ENCODE measurements at places on chromosomes 1 and 21.

GRCh38 chr1:178536844-178537371 lies 24.0 kb downstream of the TEX35 start:
- peak; percentile 99 for DNase-seq

DNA sequence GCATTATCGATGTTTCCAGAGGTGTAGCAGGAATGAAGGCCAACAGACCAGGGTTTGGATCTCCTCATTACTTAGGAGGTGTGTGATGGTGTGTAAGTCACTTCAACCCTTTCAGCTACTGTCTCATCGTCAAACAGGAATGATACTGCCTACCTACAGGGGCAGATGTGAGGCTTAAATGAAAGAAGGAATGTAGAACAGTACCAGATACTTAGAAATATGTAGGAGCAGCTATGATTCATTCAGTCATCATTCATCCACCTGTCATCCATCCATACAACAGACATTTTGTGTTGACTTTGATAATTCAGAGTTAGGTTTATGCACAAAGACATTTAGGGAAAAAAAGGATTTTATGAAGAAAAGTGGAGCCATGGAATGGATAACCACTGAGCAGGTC lies 486.9 kb upstream of the DAB1 start:
- no peak for DNase-seq

DNA sequence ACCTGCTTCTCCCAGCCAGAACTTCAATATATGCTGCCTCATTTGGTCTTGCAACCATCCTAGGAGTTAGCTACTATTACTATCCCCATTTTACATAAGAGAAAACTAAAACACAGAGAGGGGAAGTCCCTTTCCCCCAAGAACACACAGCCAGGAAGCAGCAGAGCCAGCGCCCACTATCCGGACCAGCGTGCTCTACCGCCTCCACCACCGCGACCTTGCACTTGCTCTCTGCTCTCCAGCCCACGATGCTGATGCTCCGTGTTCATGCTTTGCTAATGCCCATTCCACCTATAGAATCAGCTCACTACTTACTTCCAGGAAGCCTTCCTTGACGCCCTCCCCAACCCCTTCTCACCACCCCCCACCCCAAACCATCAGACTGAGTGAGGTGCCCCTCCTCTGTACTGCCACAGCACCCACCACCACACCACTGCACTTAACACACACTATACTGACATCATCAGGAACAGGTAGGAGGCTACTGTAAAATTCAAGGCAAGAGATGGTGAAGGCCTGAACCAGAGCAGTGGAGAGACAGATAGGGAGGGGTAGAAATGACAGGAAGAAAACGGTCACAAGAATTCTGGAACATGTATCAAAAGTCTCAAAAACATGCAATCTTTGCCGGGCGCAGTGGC lies 9.4 kb downstream of the TMEM53 start:
- no peak for DNase-seq

- DNase-seq: no peak
Measured at GRCh38 chr1:244642526-244642925, 10.4 kb upstream of the DESI2 start.

DNA sequence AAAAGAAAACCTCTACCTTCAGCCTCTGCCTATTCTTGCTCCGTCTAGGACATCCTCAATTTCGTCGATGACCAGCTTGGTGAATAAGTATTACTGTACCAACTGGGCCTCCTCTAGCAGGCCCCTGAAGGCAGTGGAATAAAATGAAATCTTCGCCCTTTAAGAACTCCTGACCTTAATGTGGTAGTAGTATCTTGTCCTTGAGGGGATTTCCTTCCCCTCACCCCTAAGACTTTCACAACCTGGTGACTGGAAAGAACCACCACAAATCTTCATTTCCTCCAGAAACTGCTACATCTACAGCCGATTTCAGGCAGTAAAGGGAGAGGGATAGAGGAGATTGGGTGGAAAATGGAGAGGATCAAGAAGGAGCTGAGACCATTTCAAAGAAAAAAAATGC lies 1.6 kb upstream of the HAX1 start:
- DNase-seq: no peak

DNA sequence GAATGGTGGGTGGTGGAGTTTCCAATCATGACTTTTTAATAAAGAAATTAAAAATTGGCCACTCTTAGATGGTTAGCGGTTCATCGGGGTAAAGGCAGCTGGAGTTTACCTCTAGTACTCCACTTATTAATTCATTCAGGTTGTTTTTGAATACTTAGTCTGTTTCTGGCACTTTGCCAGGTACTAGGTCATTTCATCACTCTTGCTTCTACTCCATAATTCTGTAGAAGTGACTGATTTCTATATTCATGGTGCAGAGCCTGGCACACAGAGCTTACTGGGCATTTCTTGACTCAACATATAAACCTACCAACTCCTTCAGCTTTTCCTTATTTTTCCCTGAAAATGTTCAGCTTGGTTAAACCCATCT lies 31.5 kb downstream of the FOXD2 start:
- DNase-seq: no peak

- DNase-seq: no peak
Measured at GRCh38 chr1:33284049-33284448, 27.8 kb downstream of the ZNF362 start.

- DNase-seq: no peak
Measured at GRCh38 chr1:38045401-38046332, 926 bp downstream of the POU3F1 start.

DNA sequence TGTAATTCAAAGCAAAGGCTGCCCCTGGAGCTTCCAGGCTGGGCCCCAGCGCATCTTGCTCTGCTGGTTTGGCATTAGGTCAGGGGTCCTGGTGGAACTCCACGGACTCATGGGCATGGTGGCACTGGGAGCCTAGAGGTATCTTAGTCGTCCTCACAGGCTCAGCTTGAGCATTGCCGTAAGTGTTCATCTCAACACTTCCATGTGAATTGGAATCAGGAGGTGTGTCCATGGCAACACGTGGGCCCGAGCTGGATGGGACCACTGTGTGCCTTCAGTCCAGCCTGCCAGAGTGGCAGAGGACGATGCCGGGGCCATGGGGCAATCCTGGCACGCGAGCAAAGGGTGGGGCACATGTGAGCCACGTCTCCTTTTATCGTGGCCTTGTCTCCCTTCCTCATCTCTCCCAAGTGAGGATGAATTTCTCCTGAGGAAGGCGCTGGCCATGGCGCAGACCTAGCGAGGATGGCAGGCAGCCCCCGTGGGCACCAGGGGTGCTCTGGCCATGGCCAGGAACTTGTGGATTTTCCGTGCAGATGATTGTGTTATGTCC lies 47.0 kb downstream of the AGPAT3 start:
- no peak for DNase-seq

- DNase-seq: no peak
Measured at GRCh38 chr21:45151445-45152160, 77.2 kb downstream of the ADARB1 start.

GRCh38 chr1:189149547-189150375 lies 1327.9 kb downstream of the BRINP3 start:
- DNase-seq: no peak

DNA sequence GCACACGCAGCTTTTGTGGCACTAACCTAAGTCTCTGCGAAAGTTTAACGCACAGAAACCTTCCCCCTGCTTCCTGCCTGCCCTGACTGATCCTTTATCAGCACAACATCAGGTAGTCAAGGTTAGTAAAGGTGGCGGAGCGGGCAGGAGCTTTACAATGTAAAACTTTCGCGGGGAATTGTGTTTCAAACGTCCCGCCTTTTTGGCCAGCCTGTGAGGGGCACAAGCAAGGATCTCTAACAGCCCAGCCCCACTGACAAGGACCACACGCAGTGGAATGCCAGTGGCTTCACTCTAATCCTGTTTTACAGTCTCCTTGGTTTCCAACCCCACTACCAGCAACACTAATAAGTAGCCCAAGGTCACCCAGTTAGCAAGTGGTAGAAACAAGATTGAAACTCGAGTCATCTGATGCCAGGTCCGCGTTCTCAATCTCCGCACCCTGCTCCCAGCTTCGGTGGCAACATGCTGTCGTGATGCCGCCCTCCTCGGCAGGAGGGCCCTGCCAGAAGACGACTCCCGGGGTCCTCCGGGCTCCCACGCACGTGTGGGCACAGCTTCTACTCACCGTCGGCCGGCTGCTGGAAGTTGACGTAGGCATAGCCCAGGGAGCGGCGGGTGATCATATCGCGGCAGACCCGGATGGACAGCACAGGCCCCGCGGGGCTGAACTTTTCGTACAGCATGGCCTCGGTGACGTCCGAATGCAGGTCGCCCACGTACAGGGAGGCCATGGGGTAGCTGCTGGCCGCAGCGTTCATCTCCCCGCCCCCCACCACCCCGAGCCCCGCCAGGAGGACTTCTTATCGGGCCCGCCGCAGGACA lies 1.2 kb downstream of the PABPC4 start:
- DNase-seq: no peak

GRCh38 chr1:70811815-70812214 lies 235.8 kb downstream of the PTGER3 start:
- no peak for DNase-seq

Measured in GM04504 (cell line).